ENCODE measurements at places on chromosomes 5 and 9. TPM values are rescaled to one million over a fixed set of nuclear protein-coding genes. Genes with fewer than 3 reads are reported as not detected.

SEMA4D gene
- 70.4 TPM for total RNA-seq

RETREG1 gene
- total RNA-seq = 1.9 TPM

KCNV2 gene
- not detected for total RNA-seq

GPRIN1 gene
- 12.8 TPM for total RNA-seq

SHISAL2B gene
- total RNA-seq = 8.6 TPM

PKD2L2 gene
- total RNA-seq = not detected

FYB1 gene
- not detected for total RNA-seq

SURF6 gene
- 26.7 TPM for total RNA-seq

TMEM174 gene
- not detected for total RNA-seq
